ENCODE measurements at places on chromosomes 2 and 18.

GRCh38 chr2:138490673-138491494 is 10.7 kb upstream of the SPOPL start:
- no peak for DNase-seq

- DNase-seq: no peak
Measured at GRCh38 chr2:11533278-11534070, at the start of gene GREB1. TSS of gene GREB1 (plus strand) at chr2:11534045. CDS start at chr2:11556615, 22,570 bp downstream.

DNA sequence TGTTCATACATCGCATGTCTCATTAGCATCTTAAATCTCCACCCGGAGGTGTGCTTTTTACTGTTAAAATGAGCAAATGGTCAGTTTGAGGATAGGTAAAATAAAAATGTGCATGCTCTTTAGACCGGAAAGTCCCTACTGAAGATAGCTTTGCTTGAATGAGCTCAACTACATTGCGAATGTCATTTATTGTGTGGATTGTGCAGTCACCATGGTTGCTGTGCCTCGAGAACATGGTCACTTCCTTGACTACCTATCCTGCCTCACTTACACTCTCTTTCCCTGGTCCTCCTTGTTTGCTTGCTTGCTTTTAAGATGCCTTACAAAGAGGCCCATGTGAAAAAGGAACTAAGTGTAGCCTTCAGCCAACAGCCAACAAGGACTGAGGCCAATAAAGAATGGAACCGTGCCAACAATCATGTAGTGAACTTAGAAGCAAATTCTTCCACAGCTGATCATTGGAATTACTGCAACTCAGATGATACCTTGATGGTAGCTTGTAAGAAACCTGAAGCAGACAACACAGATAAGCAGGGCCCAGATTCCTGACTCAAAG is 72.2 kb upstream of the BARD1 start:
- DNase-seq: no peak

DNA sequence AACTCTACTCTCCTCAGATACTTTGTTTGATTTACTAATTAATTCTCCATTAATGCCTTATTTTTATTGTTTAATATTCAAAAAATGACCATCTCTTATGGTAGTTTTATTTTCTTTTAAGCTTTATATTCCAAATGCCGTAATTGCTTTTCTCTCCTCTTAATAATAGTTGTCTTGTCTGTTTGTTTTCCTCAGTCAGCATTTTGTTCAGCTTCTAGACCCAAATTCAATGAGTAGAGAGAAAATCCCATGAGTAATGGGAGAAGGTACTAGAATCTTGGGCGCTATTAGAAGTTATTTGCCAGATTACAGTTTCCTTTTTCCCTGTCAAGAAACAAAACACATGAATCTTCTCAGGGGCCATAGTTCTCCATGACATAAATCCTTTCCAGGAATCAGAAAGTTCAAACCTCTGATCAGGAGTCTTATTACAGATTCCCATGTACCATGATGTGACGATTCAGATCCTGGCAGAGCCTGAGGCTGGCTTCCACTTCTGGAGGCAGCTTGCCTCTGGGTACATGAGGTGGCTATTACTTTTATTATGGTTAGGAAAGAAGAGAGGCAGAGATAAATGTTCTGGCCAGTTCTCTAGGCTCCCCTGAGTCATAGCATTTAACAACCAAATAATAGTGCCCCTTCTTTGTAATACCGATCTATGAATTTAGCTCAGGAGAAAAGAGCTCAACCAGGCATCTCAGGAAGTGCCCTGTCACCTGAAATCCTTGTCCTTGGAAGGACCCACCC is 485.1 kb upstream of the SETBP1 start:
- DNase-seq: no peak

DNA sequence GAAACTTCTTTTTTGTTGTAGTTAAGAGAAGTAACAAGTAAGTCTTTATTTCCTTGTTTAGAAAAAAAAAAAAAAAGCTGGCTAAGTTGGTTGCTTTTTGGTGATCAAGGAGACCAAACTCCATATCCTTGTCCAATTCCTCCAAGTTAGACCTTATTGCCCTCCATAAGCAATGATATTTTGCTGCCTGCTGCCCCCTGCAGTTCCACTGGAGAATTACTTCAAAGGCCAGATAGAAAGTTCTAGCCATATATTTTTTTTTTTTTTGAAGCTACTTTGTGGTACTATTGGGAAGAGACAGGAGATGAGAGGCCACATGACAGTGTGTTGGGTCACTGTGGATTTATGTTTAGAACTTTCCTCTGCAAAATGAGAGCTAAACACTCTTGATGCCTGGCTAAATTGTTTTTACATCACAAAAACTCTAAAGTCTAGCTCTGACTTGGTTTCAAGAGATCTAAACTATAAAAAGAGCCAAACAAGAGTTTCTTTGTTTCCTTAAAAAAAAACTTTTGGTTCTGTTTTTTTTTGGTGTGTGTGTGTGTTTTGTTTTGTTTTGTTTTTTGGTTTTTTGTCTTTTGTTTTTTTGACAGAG is 80.7 kb upstream of the RASGRP3 start:
- no peak for DNase-seq

DNA sequence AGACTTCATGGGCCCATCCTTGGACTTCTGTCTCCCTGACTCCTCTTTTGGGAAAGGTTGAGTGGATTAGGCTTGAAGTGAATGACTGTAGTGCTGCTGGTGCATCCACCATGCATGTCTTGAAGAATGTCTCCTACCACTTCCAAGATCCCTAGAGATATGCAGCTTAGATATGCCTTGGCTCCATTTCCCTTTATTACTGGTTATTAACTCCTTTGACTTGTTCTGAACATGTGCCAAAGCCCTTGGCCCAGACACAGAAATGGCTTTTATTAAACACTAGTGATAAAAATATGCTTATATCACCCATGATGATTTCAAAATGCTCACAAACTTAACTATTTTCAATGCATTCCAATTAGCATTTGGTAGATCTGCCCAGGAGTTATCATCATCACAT is 90.0 kb upstream of the SLC14A2 start:
- DNase-seq: no peak

DNA sequence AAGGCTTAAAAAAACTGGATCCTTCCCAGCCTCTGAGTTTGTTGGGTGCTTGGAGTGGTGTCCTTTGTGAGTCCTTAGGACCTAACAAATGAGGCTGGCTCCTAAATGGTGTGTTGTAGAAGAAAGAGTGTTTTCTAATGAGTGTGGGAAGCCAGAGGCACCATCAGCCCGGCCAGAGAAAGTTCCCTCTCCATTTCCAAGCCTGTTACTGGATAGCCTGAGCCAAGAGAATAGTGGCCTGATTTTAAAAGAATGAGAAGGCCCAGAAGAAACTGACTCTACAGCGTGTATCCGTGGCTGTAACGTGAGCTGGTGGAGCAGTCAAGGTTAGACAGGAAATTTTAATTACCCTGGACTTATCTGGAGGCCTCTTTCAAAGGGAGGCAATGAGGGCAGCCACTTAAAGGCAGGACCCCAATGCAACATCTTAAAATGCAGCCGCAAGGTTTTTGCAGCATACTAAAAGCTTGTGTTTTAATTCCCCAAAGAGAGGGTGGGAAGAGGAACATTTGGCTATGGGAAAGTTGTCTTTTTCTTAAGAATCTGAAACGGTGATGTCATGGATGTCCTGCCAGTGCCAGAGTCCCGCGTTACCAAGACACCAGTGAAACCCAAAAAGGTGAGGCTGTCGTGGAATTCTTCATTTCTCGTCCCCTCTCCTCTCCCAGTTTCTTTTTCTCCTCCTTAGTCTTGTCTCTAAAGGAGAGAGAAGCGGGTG is 4.6 kb downstream of the EFHD1 start:
- DNase-seq: no peak

- DNase-seq: no peak
Measured at GRCh38 chr2:7061921-7062320, 144.7 kb downstream of the RNF144A start.

DNA sequence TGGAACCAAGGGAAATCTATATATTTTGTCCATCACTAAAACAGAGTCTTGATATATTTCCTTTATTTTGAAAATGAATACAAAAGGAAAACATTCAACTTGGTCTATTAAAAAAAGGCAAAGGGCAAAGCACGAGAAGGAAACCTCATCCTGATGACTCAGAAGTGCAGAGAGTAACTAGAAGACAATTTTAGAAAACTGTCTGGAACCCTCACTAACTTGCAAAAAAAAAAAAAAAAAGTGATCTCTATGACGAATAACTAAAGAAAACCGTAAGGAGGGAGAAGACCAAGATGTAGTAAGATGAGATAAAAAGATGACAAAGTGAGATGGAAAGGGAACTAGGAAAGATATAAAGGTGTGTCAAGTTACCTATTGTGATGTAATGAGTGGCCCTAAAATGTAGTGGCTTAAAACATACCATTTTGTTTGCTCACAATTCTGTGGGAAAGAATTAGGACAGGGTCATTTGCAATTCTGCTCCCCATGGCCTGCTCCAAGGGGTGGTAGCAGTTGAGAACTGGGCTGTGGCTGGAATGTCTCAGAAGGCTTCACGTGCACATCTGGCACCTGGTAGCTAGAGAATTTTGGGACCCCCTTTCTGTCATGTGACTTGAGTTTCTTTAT is 303.0 kb downstream of the DYSF start:
- no peak for DNase-seq

- DNase-seq: no peak
Measured at GRCh38 chr2:106129592-106129991, 64.5 kb downstream of the UXS1 start.

DNA sequence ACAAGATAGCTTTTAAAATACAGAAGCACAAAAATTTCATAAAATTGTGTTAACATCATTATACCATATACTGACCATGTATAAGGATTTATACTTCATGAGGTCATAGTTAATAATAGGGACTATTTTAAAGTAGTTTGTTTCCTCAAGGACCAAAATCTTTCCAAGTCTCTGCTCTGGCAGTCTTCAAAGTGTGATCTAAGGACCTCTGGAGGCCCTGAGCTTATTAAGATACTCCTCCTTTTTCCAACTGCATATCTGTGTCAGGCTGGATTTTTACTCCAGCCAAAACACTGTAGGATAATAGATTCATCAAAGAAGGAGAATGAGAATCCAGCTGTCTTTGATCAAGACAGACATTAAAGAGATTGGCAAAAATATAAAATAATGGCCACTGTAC is 1.7 kb upstream of the SCYGR2 start:
- DNase-seq: no peak

DNA sequence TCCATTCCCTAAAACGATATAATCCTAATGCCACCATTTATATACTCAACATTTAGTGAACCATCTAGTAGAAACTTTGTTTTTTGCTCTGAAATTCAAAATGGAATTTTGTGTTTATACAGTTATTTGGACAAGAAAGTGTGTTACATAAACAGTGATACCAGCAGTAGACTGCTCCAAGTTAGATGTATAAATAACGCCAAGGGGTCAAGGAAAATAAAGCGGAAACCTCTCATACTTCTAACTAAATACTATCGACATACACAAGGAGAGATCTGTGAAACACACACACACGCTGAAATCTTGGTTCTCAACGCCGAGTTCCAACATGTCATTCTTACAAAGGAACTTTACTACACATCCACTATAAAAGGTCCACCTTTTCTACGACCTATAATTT is 1.2 kb downstream of the TXNL1 start:
- no peak for DNase-seq

DNA sequence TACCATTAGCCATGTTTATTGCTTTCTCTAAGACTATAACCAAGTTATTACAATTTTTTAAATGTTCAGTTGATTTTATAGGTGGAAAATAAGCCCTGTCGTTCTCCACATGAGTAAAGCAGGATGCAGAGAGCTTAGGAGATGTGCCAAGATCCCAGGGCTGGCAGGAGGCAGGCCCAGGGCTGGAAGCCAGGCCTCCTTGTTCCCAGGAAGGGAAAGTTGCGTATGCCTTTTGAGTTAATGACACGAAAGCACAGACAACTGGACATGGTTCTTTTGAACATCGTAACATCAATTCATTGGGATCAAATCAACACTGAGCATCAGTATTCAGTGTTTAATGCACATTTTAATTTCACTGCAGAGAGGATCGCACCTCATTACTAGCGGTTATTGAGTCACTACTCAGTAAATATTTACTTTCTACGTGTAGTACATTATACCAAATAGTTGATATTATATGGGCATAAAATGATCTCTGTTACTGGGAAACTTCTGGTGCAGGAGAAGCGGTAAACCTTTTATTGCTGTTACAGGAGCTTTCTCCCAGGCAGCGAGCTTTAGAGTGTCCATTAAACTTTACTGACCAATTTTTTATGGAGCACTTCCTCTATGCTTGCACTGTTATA is 60.0 kb downstream of the RNF144A start:
- no peak for DNase-seq

GRCh38 chr2:74764429-74765272 is 69.3 kb upstream of the HK2 start:
- DNase-seq: no peak

DNA sequence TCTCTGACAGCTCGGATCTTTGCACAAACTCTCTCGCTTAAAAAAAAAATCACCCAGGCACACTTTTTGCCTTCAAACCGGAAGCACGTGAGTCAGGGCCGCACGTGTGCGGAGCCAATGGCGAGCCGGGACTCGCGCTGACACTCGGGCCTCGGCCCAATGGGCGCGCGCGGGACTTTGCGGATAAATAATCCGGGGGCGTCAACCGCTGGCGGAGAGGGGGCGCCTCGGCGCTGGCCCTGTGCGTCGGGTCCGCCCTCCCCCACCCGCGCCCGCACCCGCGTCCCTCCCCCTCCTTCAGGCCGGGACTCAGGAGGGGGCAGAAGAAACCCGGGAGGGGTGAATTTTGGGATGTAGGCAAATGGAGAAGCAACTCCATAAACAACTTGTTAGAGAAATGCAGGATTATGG is 319 bp upstream of the EN1 start:
- DNase-seq: no peak

DNA sequence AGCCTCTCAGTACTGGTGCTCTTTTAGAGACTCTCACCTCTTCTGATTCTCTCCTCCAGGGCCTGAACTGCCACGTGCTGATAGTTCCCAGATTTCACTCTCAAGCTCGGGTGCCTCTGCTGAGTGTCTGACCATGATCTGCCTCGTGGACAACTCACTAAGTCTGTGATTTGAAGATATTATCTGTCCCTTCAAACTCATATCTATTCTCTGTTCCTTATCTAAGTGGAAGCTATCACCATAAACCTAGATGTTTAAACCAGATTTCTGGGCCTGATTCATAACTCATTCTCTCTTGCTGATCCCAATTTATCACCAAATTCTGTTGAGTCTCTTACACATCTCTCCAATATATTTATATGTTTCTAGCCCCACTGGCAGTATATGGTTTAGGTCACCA is 29.9 kb upstream of the KIDINS220 start:
- no peak for DNase-seq

DNA sequence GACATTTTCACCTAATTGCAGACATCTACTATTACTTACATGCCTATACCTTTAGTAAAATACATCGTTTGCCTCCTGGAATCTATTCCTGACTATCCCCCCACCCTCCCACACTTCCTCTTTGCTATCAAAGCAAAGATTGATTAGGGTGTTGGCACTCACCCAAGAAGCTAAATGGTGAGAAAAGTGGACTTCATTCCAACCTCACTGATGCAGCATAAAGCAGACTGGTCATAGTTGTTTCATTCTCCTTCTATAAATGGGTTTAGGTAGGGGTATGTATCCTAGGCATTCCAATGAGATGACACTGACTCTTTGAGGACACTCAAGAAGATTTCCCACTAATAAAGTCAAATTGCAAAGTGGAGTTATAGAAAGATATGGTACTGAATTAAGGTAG is 97.4 kb downstream of the LRP1B start:
- no peak for DNase-seq

GRCh38 chr2:134292514-134292913 is 38.6 kb downstream of the MGAT5 start:
- DNase-seq: no peak
